ENCODE measurements at places on chromosomes 16 and 17.

DNA sequence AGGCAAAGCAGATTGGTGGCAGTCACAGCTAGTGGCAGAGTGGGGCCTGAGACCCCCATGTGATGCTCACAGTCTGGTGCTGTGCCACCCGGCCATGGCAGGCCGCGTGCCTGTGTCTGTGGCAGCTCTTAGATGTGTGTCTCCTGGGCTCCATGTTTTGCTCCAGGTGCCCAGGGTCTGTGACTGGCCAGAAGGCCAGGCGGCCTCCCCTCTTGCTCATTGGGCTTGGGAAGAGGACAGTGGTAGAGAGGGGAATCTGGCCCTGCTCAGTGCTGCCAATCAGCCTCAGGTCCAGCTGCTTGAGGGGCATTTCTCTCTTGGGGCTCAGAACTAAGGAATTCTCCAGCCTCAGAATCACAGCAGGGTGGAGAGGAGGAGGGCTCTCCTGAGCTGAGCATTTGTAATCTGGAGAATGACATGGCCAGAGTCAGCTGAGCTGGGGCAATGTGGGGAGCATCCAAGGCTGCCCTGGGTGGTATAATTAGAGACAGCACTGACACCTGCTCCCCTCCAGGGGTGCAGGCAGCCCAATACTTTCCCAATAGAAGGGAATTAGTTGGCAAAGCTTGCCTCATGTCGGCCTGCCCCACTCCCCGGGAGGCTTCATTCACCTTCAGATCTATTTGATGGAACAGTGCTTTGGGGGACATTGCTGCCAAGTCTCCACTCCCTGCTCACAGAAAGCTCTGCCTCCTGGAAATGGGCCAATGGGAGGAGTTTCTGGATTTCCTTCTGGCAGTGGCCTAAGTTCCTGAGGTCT lies 2.7 kb upstream of the LASP1NB start:
- no peak for DNase-seq

DNA sequence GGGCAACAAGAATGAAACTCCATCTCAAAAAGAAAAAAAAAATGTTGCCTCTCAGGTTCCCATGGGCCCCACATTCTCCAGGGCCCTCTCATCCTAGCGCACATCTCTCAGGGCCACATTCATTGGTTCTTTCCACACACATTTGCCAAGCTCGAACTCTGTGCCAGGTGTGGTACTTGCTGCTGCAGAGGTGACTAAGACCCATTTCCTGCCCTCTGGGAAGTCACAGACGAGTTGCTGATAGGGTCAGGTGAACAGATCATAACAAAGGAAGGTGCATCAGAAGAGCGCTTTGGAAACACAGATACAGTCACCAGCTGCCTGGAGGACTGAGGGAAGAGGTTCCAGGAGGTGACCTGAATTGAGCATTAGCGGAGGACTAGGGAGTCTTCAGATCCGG lies 1.0 kb downstream of the GSDMA start:
- DNase-seq, result no peak

GRCh38 chr17:79715098-79715942 lies 15.4 kb upstream of the ENPP7 start:
- no peak for DNase-seq

DNA sequence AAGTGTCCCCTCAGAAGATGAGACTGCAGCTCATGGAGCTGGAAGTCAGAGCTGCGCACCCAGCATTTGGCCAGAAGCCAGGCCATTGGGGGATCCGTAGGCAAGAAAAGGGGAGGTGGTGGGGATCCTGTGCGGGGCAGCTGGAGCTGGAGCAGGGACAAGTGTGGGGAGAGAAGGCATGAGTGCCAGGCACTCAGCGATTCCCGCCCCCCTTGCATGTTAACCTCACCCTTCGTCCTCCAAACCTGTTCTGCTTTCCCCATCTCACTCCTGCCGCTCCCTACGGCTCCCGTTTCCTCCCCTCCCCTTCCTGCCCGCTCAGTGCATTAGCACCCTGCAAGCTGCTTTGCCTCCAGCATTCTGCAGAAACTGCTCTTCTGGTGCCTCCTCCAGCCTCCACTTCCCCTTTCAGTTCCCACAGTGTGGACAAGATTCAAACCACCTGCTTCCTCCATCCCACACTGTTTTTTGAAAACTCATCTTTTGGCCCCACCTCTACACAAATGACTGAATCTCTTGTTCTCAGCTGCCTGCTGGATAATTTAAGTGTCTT lies 5.6 kb downstream of the ALOX15 start:
- DNase-seq, result no peak

- peak; percentile 66 for DNase-seq
Observed at GRCh38 chr16:660459-661183, 7.3 kb upstream of the RHOT2 start.

DNA sequence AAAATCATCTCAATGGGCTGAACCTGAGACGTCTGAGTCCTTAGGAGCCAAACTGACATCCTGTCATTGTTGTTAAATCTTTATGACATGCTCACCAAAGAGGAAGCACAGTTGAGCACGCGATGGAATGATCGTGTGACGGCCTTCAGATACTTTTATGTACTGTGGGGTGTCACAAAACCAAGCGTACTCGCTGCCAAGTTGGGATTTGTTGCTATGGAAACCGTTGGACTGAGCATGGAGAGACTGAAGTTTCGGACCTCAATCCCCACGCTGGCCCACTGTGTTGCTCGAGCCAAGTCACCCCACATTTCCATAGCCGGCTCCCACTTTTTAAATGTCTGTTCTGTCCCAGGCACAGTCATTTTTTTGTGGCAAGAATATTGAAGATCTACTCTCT lies 222.8 kb upstream of the SDK2 start:
- no peak for DNase-seq

GRCh38 chr16:85535352-85536072 lies 77.6 kb upstream of the GSE1 start:
- no peak for DNase-seq

GRCh38 chr16:14286368-14287230 lies 215.5 kb downstream of the MRTFB start:
- no peak for DNase-seq

GRCh38 chr16:49995720-49996119 lies 29.3 kb upstream of the CNEP1R1 start:
- no peak for DNase-seq

GRCh38 chr16:22721511-22722100 lies 92.4 kb upstream of the HS3ST2 start:
- DNase-seq, result no peak

DNA sequence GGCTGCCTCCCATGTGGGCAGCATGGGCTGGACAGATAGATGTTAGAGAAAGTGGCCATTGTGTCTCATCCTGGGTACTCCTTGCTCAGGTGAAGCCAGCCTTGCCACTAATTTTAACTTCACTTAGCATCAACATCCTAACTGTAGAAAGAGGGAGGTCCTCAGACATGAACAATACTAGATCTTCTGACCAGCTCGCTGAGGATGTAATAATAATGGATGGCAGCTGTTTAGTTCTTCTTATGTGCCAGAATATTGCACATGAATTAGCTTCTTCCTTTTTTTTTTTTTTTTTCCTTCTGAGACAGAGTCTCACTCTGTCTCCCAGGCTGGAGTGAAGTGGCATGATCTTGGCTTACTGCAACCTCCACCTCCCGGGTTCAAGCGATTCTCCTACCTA lies 232.4 kb downstream of the CCDC182 start:
- DNase-seq, result no peak

DNA sequence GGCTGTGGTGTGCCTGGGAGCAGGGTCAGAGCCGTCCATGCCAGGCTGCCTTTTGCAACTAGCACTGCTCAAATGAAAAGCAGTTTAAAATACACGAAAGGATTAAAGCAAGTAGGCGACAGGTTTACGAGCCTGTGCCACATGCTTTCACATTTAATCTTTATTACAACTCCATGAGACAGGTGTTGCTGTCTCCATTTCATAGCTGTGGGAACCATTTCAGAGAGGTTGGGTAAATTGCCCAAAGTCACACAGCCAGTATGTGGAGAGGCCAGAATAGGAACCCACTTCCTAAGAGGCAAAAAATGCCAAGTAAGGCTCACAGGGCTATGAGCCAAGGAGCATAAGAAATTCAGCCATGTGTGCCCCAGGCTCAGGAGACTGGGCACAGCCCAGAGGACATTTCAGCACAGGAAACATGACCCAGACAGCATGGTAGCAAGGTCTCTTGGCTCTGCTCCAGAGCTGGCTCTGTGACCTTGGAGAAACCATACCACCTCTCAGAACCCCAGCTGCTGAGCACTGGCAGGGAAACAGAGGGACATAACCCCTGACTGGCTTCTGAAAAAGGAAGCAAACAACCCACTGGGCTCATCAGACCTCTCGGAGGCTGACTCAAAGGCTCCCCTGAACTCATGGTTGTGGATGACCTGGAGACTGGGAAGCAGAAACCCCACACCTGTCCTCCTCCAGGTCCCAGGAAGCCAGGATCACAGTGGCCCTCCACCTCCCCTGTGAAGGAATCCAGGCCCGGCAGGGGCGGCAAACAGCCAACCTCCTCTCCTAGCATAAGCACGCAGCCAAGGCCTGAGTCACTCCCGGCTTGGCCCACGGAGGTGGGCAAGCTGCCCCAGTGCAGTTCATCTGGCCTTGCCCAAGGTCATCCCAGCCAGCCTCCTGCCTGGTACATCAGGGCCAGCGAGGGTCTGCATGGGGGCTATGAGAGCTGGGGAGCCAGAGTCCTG lies 40.3 kb upstream of the MRPS23 start:
- DNase-seq, result no peak

DNA sequence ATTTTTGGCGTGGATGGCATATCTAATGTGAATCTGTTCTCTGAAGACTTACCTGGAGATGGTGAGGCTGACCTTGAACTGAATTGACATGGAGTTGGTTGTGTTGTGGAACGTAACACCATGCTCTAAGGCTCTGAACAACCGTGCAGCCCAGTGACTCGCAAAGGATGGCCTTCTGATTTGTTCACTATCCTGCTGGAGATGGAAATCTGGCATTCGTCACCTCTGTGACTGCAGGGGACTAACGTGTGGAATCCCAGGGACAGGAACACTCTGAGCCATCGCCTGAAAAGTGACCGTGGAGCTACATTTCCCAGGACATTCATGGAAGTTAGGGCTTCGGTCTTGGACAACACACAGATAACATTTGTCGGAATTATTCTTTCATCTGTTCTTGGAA lies 61.1 kb downstream of the BANP start:
- no peak for DNase-seq
